ENCODE measurements at places on chromosomes 2 and 18.

GRCh38 chr18:59899298-59900221 lies at the start of gene PMAIP1:
TSS of gene PMAIP1 (plus strand) at chr18:59899996. CDS start at chr18:59900178, 182 bp downstream.
- peak; percentile 55 for DNase-seq

GRCh38 chr2:9398881-9399780 lies 24.2 kb downstream of the ITGB1BP1 start:
- no peak for DNase-seq

DNA sequence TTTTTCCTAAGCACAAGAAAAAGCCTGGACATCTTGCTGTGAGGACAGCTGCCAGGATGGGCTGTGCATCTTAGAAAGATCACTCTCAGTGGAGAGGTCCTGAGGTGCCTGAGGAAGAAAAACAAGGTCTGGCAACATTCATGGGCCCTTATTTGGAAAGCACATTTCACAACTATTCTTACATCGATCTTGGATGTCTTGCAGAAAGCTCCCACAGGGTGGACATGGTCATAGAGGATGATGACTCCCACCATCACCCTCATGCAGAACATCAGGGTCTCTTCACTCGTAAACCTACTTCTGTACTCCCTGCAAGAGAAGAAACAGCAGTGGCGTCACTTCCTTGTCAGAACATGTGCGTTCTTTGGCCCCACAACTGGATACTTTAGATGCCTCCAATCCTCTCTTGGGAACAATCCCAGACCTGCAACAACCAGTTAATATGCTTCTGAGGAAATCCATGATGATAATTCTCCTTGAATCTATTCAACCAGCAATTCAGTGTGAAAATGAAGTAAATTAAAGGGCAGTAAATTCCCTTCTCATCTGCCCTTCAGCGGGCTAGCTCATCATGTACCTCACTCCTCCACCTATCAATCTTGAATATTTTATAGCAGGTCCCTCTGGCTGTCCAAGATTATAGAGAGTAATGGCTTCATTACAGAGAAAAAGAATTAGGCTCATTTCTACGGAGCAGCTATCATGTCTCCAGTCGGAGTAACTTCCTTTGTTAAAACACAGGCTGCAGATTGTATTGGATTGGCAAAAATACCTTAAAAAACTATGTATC lies 106.2 kb downstream of the CYRIA start:
- DNase-seq: no peak

GRCh38 chr2:1563943-1564891 lies 151.0 kb downstream of the TPO start:
- no peak for DNase-seq

DNA sequence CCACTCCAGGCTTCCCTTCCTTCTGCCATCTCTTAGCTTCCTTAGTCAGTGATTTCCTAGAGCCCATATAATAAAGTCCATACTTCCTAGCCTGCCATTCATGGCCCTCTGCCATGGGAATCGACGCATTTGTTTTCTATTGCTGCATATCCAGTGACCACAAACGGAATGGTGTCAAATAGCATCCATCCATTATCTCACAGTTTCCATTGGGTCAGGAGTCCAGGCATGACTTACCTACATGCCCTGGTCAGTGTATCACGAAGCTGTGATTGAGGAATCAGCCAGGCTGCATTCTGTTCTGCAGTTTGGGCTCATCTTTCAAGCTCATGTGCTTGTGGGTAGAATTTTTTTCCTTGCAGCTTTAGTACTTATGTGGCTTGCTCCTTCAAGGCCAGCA lies 209.7 kb upstream of the EPAS1 start:
- no peak for DNase-seq

DNA sequence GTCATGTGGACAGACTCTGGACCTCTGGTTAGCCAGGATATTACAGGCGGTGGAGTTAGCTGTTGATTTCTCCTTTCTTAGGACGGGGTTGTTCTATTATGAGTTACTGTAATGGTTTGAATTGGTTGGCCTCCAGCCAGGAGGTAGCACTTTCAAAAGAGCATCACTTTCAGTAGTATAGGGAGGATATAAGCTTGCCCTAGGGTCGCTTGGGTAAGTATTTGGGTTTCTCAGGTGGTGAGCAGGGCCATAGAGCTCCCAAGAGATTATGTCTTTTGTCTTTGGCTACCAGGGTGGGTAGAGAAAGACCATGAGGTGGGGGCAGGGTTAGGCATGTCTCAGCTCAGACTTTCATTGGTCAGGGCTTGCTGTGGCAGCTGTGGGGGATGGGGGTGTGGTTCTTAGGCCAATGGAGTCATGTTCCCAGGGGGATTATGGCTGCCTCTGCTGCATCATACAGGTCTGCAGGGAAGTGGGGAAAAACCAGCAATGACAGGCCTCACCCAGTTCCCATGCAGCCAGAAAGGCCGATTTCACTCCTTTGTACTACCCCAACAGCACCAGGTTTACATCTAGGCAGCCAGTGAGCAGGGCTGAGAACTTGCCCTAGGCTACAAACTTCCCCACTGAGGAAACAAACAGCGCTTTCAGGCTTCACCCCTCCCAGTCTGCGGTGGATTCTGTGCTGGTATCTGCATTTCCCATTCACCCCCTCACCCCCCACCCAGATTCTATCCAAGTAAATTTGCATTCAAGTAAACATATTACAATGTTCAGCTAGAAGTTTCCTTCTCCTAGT lies 89.4 kb upstream of the SLC38A11 start:
- DNase-seq: peak; percentile 39

GRCh38 chr18:14959550-14959949 lies 211.6 kb downstream of the ANKRD30B start:
- no peak for DNase-seq
